ENCODE measurements at places on chromosomes 7 and 10.

DNA sequence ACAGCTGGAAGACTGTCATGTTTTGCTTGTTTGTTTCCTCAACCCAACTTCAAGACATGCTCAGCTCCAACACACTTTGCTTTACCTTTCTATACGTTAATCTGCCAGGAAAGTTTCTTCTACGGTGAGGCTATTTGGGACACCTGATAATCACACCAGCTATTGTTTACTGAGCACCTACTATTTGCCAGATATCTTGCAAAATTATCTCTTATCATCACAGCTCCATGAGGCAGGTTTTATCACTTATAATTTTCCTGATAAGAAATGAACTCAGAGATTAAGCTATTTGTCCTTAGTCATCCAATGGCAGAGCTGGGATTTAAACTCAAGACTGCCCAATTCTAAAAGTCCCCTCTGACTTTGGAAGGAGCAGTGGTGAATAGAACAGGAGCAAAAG is 117.4 kb downstream of the CREB5 start:
- DNase-seq = no peak

DNA sequence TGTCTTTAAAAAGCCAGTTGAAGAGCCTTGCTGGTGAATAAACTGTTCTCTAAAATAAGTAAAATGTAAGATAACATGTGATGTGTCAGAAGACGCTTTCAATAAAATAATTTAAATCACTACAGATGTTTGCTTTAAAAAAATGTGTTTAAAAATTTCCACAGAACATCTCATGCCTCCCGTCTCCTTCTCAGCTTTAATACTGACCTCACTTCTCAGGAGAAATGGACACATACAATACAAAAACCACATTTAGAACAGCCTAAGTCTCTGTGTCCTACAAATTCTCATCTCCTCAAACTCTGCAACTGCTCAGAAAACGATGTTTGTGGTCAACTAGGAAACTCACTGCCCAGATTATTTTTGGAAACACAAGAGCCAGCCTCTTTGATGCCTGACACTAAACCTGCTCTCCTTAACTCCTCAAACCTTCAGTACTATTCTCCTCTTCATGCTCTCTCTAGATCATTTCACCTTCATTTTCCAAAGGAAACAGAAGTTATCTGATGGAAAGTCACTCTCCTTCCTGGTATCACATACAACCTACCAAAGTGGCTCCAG is 120.3 kb downstream of the ZNF438 start:
- no peak for DNase-seq

GRCh38 chr7:12630513-12630819 is 57.0 kb upstream of the ARL4A start:
- no peak for DNase-seq

- no peak for DNase-seq
These were observed 141.5 kb downstream of the MTPAP start for GRCh38 chr10:30207485-30208052.

GRCh38 chr7:95805909-95806308 is 33.6 kb downstream of the DYNC1I1 start:
- no peak for DNase-seq

Data from stimulated activated CD8-positive, alpha-beta memory T cell treated with anti-CD3 and anti-CD28 coated beads, Interleukin-12 subunit alpha, Interleukin-12 subunit beta, amount 100 ng/mL, for 1 hour (primary cell).